ENCODE measurements at places on chromosomes 6 and 20.

GRCh38 chr6:128731249-128732165 is 151.4 kb upstream of the LAMA2 start:
- DNase-seq: no peak

GRCh38 chr6:107699697-107700325 is 124.3 kb downstream of the SCML4 start:
- DNase-seq: no peak

DNA sequence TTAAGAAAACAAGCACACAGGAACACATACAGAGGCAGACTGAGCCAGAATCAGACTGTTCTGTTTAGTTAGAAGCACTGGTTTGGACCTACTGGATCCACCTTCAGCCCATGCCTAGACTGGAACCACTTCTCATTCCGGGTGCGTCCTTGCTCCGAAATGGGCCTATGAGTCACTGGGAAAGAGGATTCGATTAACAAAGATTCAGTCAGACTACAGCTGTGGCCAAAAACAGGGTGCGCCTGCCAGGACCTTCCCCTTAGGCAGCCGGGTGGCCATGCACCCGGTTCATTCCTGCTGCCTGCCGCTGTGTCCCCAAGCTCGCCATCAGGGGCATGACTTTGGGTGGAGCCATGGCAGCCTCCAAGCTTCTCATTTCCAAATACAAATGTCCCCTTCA is 14.5 kb upstream of the KCNK5 start:
- DNase-seq: no peak

DNA sequence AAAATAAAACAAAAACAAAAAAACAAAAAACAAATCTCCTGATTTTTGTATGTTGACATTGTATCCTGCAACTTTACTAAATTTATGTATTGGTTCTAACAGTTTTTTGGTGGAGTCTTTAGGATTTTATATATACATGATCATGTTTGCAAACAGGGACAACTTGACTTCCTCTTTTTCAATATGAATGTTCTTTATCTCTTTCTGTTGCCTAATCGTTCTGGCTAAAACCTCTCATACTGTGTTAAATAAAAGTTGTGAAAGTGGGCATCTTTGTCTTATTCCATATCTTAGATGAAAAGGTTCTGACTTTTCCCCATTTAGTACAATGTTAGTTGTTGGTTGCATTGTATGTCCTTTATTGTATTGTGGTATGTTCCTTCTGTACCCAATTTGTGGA is 261.7 kb upstream of the NOX3 start:
- no peak for DNase-seq

- no peak for DNase-seq
These were observed 741.9 kb upstream of the MARCKS start for GRCh38 chr6:113115196-113115595.

DNA sequence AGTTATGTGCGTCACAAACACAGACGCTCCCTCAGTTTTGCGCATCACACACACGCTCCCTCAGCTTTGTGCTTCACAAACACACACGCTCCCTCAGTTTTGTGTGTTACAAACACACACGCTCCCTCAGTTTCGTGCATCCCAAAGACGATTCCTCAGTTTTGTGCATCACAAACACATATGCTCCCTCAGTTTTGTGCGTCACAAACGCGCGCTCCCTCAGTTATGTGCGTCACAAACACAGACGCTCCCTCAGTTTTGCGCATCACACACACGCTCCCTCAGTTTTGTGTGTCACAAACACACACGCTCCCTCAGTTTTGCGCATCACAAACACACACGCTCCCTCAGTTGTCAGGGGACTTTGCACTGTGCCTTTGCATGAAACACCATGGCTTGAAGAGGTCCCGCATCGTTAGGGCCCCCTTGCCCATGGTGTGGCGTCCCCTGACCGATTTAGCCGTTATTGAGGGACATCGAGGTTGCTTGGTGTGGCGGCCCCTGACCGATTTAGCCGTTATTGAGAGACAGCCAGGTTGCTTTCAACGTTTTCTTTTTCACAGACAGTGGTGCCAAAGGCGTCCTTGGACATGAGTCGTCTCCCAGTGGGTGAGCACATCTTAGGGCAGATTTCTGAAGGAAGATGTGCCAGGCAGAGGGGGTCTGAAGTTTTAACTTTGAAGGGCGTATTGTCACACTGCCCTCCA is 28.1 kb upstream of the MYT1 start:
- no peak for DNase-seq

GRCh38 chr6:106637051-106637716 is 7.8 kb downstream of the QRSL1 start:
- DNase-seq: no peak

DNA sequence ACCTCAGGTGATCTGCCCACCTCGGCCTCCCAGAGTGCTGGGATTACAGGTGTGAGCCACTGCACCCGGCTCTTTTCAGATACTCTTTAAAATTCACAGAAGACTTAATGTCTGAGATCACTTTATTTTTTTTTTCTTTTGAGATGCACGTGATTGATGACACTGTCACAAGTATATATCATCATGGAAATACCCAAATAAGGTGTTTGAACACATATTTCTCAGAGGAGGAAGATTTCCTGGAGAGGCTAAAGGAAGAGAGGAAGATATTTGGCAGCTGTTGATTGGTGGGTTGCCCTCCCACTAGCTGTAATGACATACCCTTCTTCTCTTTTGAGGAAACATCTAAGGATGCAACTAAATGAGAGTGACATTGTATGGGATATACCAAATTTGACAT is 225.9 kb upstream of the CITED2 start:
- DNase-seq: no peak

GRCh38 chr6:44169886-44170570 is 11.4 kb downstream of the CAPN11 start:
- no peak for DNase-seq

GRCh38 chr6:3453413-3454272 is 3.2 kb downstream of the SLC22A23 start:
- no peak for DNase-seq

- DNase-seq: no peak
These were observed 208.6 kb upstream of the MCHR2 start for GRCh38 chr6:100202417-100203194.

GRCh38 chr6:56259234-56260077 is 12.1 kb upstream of the COL21A1 start:
- DNase-seq: no peak

DNA sequence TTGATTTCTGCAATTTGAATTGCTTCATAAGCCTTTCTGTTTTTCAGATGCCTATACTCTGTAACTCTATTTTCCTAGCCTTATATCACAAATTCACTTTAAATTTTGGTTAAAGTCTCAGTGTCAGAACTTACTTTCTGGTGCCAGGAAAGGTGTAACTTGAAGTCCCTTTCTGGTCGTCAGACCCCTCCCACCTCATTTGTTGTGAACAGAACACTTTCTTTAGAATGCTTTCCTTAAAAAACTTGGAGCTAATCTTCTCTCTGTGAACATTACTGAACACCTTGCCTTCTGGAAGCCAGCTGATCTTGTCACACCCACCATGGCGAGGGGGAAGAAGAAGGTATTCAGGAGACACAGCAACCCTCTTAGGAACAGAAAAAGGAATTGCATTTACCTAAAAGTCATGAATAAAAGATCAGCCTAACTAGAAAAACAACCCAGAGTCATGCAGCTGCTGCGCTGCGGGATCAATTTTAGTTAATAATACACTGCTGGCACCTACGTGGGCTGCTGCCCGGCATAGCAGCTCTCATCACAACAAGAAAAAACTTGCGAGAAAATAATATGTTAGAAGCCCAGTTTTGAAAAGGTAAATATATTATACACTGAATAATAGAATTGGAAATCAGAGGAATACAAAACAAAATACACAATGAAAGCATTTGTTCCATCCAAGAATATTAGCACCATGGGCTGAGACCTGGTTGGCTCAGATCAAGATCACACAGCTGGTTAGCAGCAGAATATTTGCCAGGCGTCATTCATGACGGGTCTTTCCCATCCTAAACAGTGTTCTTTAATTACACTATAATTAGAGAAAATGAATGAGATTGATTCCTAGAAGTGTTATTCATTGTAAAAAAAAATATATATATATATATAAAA is 5.8 kb upstream of the FAM217A start:
- no peak for DNase-seq

GRCh38 chr6:89081129-89081422 is 525 bp downstream of the PNRC1 start:
- no peak for DNase-seq

- DNase-seq: no peak
These were observed 254.7 kb downstream of the SMOC2 start for GRCh38 chr6:168695701-168696100.

DNA sequence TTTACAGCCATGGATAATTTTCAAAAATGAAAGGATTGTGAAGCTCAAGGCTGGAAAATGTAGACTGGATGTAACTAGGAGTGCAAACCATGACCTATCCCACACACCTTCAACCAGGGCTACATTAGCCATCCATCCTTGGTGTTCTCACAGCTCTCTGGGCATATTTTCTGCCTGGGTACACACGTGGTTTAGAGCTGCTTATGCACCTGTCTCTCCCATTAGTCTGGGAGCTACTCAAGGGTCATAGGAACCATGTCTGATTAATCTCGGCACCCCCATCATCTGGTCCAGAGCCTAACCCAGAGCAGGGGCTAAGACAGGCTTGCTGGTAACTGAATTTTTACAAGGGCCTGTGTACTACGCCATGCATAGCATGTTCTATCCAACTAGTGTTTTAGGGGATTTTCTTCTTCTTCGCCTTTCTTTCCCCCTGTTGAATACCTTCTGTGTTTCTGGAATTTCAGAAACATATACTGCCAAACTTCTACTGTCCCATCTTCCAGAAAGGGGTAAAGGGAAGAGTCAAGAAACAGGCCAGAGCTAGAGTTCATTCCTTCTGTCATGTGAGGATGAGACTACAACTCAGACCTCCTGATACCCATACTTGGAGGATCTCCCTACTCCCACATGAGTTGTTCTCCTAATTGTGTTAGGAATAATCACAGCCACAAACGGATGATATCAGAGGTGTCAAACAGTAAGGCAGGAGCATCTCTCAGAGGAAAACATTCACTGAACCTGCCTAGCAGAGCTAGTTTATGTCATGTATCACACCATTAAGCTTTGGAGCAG is 25.4 kb upstream of the FAM83C start:
- no peak for DNase-seq

DNA sequence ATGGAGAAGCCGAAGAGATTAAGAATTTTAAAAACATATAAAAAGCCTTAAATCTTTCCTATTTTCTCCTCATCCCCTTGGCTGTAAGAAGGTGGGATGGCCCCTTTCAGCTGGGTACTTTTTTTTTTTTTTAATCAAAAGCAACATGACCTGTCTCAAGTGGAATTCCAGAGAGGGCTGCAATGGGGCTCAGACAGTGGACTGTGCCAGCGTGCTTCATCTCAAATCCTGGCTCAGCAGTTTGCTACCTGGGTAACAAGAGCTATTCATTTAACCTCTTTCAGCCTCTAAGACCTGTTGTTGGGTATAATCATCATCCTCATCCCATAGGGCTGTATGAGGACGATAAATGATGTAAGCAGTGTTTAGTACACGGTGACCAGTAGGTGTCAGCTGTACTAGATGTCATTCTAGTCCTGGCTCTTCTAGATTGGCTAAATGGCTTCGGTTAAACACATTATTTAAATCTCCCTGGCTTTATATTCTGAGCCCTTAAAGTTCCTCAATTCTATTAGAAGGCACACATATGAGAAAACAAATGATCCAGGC is 6.9 kb upstream of the PPP1R3G start:
- no peak for DNase-seq

GRCh38 chr6:116883005-116883404 is 6.0 kb downstream of the RFX6 start:
- DNase-seq: no peak

- DNase-seq: no peak
These were observed 37.1 kb downstream of the PLEKHG1 start for GRCh38 chr6:150636808-150637207.

DNA sequence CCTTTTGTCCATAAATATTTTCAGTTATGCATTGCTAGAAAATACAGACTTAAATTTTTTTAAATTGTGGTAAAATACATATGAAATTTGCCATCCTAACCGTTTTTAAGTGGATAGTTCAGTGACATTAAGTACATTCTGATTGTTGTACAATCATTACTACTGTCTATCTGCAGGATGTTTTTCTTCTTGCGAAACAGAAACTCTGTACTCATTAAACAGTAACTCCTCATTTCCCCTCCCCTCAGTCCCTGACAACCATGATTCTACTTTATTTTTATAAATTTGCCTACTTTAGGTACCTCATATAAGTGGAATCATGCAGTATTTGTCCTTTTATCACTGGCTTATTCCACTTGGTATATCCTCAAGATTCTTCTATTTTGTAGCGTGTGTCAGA is 21.3 kb downstream of the TAF11 start:
- no peak for DNase-seq

DNA sequence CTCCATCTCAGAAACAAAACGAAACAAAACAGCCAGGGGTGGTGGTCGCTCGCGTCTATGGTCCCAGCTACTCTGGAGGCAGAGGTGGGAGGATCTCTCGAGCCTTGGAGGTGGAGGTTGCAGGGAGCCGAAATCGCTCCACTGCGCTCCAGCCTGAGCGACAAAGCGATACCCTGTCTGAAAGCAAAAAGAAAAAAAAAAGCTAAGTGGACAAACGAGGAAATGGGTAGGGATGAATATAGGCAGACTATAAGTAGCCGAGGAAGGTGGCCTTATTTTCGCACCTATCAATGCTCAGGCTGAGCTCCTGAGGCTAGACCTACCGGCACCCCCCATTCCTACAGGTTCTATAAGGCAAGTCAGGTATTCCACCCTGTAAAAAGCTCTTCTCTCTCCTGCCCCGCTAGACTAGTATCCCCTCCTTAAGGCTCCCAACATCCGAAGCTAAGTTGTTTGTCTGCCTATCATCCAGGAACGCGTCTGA is 650 bp upstream of the CASP8AP2 start:
- no peak for DNase-seq

Measured in activated CD8-positive, alpha-beta memory T cell treated with anti-CD3 and anti-CD28 coated beads for 1 hour (primary cell).